ENCODE measurements at places on chromosomes 1 and 21.

DNA sequence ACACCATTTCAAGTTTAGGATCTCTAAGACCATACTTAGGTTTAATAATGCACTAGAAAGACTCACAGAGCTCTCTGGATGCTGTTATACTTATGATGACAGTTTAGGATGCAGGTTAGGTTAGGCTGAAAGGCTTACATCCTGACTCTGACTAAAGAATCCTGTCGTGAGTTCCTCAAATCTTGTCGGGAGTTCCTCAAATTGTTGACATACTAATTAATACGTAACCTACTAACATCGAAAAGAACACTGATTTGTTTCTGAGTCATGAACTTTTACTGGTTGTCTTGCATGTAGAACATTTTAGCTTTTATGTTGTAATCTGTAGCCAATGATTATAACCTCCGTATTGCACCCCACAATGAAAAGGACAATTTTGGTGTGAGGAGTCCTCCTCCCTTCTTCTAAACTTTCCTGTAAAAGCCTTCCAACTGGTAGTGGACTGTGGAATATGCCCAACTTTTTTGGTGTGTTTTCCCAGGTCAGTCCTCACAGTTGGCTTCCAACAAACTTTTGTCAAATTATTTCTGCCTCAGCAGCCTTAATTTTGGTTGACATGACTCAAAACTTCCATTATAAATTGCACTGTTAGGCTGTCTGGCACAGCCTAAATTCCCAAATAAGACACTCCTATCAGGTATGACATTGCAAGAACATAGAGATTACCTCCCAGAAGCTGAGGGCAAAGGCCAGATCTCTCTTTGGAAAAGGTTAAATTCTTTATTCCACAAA is 107.9 kb upstream of the PALMD start:
- DNase-seq: no peak

- DNase-seq: no peak
Observed at GRCh38 chr1:21955501-21956281, 18.6 kb upstream of the HSPG2 start.

DNA sequence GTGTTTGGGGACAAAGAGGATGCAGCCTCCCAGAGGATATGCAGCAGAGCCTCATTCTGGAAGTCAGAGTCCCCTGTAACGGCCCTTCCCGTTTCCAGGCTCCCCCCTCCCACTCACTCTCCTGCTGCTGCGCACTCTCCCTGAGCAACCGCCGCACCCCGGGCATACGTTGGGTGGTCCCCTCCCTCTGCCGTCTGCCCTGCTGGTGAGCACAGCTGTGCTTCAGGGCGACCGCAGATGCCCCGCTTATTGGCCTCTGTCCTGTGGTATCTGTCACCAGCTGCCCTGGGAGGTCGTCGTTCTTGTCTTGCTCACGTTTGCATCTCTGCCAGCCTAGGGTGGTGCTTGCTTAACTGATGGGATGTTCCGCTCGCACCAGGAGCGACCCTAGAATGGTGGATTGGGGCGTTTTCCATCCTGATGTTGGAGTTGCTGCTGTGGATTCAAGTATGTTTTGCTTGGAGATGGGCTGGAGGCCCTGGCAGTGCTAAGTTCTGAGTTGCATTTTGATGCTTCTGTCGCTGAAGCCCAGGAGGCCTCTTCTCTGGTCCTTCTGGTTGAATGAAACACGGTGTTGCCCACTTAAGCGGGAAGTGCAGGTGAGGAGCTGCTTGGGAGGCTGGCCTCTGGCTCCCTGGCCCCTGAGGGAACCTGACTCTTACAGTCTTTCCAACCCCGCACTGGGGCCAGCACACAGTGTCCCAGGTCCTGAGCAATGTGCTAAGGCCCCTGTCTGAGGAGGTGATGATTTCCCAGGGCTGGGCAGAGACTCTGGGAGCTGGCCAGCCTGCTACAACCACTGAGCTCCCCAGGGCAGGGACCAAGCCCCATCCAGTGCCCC is 3.2 kb downstream of the TMEM201 start:
- no peak for DNase-seq

GRCh38 chr1:19785660-19786059 is 14.1 kb downstream of the TMCO4 start:
- DNase-seq: no peak

- DNase-seq: peak; percentile 38
Observed at GRCh38 chr1:176843352-176844297, 320.9 kb downstream of the ASTN1 start.

DNA sequence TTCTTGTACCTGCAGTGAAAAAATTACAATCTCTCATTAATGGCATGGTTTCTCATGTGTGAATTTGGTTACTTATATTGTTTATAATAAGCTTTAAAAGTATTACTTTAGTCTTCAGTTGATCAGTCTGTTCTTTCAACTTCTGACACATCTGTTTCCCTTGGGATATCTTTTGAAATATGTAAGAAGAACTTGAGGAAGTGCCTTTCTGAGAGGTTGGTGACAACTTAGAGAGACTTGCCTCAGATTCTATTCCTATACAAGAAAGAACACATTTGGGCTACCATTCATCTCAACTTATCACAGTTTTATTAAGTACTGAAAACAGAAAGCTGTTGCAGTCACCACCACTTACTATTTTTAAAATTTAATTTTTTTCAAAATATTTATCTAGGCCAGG is 8.1 kb downstream of the AKNAD1 start:
- peak; percentile 49 for DNase-seq

DNA sequence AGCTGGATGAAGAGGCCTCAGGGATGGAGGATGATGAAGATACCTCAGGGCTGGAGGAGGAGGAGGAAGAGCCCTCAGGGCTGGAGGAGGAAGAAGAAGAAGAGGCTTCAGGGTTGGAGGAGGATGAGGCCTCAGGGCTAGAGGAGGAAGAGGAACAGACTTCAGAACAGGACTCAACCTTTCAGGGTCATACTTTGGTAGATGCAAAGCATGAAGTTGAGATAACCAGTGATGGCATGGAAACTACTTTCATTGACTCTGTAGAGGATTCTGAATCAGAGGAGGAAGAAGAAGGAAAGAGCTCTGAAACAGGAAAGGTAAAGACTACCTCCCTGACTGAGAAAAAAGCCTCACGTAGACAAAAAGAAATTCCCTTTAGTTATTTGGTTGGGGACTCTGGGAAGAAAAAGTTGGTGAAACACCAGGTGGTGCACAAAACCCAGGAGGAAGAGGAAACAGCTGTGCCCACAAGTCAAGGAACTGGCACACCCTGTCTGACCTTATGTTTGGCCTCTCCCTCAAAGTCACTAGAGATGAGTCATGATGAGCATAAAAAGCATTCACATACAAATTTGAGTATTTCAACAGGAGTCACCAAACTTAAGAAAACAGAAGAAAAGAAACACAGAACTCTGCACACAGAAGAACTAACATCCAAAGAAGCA is 15.4 kb downstream of the L1TD1 start:
- DNase-seq: no peak

DNA sequence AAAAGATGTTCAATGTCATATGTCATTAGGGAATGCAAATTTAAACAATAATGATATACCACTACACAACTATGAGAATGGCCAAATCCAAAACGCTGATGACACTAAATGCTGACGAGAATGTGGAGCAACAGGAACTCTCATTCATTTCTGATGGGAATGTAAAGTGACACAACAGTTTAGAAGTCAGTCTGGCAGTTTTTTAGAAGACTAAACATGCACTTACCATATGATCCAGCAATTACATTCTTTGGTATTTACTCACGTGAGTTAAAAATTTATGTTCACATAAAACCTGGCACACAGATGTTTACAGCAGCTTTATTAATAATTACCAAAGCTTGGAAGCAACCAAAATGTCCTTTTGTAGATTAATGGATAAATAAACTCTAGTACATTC is 110.4 kb upstream of the C1orf21 start:
- DNase-seq: no peak

- no peak for DNase-seq
Observed at GRCh38 chr1:236307435-236307834, 25.7 kb upstream of the ERO1B start.

DNA sequence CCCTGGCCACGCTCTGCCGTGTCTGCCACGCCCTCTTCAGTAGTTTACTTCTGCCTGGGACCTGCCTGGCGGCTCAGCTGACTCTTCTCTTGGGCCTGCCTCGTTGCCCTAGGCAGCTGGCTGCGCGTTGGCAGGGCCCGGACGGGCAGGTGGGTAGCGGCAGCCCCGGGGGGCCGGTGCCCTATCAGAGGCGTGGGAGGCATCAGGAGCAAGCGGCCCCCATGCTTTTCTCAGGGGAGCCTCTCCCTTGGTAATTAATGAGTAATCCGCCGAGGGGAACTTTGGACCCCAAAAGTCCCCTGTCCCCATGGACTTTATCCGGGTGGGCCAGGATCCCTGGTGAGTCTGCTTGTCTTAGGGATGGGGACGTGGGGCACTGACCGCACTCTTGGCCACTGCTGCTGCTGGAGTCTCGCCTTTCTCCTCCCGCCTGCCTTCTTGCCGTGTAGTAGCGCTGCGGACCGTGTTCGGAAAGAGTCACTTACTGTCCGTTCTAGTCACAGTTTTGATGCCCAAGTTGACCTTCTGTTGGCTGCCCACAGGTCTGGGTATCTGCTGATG is 22.7 kb downstream of the SKI start:
- DNase-seq: no peak

GRCh38 chr1:119882132-119883049 is 13.9 kb downstream of the ADAM30 start:
- peak; percentile 32 for DNase-seq

- DNase-seq: no peak
Observed at GRCh38 chr1:227576189-227576588, 12.8 kb downstream of the ZNF678 start.

DNA sequence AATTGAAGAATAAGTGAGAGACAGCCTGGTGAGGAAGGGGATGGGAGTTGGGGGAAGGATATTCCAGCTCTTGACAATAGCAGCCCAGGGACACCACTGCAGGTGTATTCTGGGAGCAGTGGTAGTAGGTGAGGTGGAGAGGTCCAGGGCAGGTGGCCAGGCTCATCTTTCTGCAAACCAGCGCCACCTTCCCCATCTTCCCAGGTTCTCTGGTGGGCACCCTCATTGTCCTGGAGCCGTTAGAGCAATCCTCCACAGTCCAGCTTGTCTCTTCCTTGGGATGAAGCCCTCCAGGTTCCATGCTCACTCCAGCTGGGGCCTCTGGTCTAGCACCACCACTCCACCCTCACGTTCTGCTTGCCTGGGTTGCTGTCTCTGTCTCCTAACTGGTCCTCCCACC is 97.0 kb downstream of the IER5 start:
- no peak for DNase-seq

- DNase-seq: no peak
Observed at GRCh38 chr21:21530680-21531079, 532.5 kb downstream of the NCAM2 start.

DNA sequence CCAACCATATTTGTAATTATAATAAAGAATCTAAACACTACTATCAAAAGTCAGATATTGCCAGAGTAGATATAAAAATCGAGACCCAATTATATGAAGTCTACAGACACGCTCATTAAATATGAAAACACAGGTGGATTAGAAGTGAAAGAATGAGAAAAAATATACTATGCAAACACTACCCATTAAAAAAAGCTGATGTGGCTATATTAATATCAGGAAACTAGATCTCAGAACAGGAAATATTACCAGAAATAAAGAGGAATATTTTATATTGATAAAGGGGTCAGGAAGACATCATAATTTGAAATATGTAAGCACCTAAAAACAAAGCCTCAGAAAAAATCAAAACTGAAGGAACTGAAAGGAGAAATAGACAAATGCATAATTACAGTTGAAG is 88.3 kb downstream of the URB2 start:
- no peak for DNase-seq
